ENCODE measurements at places on chromosomes 16 and 17.
A peak's percentile ranks its signal among the peaks of the same experiment; 100 is the strongest.

DNA sequence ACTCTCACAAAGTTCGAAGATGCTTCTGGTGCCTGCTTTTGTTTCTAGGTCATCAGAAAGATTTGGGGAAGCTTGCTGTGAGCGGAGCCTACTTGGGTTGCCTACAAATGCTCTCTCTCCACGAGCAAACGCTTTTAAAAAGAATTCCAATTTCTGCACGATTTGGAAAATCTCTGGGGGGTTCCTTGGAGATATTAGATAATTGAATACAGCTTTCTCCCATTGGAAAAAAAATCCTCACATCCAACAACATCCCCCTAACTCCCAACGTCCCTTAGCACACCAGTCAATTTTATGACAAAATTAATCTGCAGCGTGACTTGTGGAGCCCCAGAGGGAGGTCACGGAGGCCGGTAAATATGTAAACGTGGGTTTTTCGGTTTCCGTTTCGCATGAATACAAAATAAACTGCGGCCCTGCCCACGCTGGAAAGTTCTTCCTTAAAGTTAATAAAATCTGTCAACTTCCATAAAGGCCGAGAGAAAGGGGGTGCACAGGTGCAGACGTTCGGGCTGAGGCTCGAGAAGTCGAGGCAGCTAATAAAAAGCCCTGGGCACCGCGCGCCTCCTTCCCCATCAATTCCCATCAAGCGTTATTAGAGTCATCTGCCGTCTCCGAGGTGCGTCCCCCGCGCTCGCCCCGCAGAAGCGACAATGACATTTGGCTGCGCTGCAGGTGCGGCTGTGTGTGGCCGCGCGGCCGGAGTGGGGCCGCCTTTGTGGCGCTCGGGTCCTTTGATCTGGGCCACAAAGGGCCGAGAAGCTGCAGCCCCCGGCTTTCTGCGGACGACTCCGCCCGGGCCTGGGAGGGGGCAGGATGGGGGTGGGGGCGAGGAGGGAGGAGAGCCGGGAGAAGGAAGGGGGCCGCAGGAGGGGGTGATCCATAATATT is 37.6 kb downstream of the SALL1 start:
- DNase-seq: no peak

- DNase-seq: no peak
Measured at GRCh38 chr17:43477832-43478634, 5.7 kb upstream of the DHX8 start.

DNA sequence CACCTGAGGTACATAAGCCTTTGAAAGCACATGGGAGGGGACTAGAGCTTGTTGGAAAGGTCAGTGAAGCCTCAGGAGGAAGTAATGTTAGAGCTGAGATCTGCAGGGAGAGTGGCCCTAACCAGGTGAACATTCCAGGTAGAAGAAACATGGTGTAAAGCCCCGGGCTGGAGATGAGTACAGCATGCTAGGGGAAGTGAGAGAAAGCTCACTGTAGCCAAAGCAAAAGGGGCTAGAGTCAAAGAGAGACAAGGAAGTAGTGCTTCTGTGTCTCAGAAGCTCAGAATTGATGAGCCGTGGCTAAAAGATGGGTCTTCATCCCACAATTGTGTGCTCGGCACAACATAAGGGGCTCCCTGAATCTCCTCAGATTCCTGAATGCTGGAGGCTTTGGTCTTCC is 481.8 kb downstream of the XYLT1 start:
- no peak for DNase-seq

DNA sequence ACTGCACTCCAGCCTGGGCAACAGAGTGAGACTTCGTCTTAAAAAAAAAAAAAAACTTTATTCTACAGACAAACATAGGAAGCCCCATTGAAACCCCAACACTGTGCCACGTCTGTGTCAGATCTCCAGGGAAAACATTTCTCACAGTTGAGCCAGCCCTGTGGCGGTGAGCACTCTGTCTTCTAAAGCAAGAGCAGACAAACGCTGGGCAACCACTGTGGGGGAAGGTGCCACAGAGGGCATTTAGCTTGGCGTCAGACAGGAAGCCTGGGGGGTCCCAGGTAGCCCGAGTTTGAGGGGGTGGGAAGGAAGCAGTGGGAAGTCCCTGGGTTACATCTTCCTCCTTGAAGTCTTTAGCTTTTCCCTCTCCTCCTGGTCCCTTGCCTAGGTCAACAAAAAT is 16.0 kb downstream of the C17orf100 start:
- peak; percentile 49 for DNase-seq

GRCh38 chr17:78271419-78272170 is 40.2 kb downstream of the TMEM235 start:
- DNase-seq: no peak

Measured in vagina (tissue), 2 donors.